ENCODE measurements at places on chromosomes 2 and 18.

GRCh38 chr2:56449449-56449860 is 265.7 kb downstream of the CCDC85A start:
- no peak for DNase-seq

DNA sequence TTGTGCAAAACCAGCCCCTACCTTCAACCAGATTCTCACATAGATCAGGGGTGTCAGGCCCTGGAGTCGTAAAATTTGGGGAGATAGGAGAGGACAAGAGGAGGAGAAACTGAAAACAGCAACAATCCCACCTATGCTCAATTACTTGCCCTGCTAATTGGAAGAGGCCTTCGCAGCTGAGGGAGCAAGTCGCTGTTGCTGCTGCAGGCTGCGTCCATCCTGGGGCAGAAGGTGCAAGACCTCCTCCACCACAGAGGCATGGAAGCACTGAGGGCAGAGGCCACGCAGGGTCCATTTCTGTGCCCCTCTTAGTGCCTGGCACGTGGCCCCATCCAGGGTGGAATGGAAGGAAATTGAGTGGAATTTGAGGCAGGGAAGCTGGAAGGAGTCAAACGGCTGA is 36.5 kb downstream of the CNGA3 start:
- DNase-seq, result no peak

DNA sequence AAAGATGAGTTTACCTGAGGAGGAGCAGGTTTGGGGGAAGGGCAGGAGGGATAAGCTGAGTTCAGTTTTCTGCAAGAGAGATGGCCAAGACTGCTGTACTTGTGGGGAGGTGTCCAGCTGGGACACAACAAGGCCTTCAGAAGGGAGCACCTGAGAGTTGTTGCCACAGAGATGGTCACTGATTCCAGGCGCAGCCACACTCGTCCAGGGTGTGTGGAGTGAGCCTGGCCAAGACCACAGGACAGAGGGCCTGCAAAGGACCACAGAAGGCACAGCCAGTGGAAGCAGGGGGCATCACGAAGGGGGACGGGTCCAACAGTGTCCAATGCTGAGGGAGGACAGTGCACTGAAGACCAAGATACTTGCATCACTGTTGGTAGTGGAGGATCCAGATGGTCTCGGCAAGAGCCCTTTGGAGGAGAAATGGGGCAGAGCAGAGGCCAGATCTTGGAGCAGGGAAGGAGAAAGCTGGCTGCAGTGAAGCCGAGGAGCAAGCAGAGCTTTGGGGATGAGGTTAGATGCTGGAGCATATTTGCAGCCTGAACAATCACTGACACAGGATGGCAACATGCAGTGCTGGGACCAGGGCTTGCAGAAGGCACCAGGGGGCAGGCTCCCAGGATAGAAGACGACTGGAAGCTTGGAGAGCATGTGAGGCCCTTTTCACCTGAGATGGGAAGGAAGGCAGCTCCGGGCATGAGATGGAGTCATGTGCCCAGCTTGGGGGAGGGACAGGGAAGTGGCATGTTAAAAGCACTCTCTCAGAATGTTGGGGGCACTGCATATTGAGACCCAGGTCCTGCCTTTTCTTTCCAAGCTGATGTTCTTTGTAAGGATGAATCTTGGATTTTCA is 214.0 kb downstream of the CYP26B1 start:
- peak; percentile 81 for DNase-seq

DNA sequence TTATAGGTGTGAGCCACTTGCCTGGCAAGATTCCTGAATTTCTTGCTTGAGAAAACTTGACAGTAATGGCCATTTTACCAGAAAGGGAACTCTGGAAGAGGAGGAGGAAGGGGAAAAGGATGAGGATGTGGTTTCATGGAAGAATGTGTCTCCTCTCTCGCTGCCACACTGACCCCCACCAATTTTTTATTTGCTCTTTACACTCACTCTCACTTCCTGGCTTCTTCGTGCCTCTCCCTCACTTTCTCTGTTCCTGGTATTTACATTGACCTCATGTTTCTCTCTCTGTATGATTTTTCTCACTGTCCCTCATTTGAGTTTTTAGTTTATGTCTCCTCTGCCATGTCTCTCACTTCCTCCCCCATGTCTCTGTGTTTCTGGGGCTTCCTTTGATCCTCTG is 134.5 kb upstream of the CAB39 start:
- no peak for DNase-seq

- no peak for DNase-seq
Measured at GRCh38 chr2:69020496-69021426, 7.8 kb downstream of the ANTXR1 start.

- no peak for DNase-seq
Measured at GRCh38 chr18:13932285-13933025, 17.1 kb upstream of the MC2R start.

DNA sequence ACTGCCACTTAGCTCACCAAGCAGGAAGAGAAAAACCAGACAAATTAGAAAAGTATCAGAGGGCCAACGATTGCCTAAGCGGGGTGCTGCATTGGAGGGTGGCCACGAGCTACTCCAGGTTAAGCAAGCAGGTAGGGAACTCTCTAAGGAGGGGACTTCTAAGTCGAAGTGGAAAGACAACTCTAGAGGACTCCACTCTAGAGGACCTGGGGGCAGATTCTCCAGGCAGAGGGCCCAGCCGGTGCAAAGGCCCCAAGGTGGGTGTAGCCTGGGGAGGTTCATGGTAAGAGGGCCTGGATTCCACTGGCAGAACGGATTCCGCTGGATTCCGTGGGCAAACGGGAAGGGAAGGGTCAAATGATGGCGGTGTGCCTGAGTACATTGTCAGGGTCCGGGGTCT is 12.7 kb downstream of the FBLN7 start:
- DNase-seq, result no peak

DNA sequence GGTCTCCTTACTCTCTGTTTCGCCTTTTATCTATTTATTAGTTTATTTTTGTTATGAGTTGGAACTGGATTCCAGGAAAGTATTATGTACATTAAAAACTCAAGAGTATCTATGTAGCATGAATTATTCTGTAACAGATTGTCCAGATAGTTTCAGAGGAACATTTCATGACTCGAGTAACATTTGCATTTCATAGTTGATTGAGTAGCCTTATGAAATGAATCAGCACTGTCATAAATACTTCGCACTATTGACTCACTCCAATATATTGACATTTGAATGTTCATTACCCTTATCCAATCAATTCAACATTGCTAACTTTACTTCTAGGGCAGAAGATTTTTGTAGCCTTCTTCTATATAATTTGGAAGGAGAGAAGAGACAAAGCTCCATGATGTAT is 11.3 kb upstream of the VRK2 start:
- no peak for DNase-seq

- DNase-seq, result no peak
Measured at GRCh38 chr18:22408059-22408458, 9.7 kb downstream of the CTAGE1 start.

GRCh38 chr2:192162392-192163042 is 32.2 kb downstream of the TMEFF2 start:
- peak; percentile 51 for DNase-seq

DNA sequence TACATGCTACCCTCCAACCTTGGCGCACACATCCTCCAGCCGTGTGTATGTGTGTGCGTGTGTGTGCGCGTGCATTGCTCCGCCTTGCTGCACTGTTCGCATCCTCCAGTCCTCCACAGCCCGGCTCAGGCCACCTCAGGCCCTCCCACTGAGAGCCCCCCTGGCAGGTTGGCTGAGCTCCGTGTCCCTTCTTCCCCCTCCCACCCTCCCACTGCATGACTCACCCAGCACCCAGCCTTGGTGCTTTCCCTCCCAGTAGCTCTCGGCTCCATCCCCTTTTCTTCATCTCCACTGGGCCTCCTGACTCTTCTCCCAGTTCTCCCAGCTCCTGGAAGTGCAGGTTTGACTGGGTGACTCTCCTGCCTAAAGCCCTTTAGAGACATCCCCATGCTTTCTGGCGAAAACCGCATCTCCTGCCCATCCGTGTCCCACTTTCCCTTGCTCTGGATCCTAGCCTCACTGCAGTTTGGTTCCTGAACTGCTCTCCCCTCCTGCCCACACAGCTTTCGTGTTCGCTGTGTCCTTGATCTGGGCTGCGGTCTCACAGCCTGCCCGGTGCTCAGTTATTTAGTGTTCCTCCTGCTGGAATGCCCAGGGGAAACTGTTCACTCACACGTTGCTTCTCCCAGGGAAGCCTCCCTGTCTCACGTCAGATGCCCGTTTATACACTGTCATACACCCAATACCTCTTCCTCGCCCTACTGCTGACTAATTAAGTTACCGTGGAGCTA is 4.9 kb downstream of the TMEM177 start:
- no peak for DNase-seq

GRCh38 chr2:43136011-43136799 is 90.2 kb downstream of the ZFP36L2 start:
- DNase-seq, result no peak

DNA sequence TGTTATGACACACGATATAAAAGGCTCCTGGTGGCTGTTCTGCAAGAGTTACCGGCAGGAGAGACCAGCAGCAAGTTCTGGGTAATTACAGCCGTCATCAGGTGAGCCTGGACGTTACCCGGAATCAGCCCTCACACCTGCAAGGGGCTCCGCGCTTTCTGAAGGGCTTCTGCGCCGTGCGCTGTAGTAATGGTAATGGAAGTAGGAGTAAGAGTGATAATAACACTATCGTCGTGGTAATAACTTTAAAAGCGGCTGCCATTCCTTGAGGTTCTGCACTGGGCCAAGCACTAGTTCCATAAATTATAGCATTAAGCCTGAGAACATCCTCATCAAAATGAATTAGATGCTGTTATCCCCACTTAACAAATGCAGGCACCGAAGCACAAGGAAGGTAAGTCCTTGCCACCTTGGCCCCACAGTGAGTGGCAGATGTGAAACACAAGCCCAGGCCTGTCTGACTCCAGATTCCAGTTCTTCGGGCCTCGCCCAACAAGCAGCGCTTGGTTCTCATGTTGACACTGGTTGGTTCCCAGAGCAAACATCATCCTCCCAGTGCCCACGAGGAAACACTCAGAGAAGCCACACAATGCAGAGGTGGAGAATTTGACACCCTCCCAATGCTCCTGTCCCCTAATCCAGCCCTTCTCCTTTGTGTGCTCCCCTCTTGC is 205.2 kb downstream of the EIPR1 start:
- no peak for DNase-seq

- no peak for DNase-seq
Measured at GRCh38 chr2:127101048-127101611, 5.8 kb downstream of the BIN1 start.

DNA sequence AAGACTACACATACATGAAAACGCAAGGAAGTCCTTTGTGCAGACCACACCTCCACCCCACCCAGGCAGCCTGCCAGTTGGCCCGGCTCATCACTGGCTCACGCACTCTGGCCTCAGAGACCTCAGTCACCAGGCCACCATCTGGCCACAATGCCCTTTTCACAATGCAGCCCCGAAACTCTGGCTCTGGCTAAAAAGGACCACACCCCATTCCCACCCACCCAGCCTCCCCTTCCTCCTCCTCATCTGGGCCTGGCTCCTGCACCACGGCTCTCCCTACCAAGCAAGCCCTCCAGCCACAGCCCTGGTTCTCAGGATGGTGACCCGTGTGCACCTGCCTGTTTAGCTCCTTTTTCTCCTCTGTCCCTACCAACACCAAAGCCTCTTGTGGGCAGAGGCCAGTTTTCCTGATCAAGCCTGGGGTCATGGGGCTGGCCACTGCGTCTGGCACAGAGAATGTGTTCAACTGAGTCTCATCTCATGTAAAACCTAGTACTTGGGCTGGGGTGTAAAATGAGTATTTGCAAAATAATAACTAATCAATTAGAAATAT is 7.4 kb downstream of the HDAC4 start:
- peak; percentile 61 for DNase-seq

GRCh38 chr2:83516503-83516902 is 942.6 kb downstream of the SUCLG1 start:
- no peak for DNase-seq

GRCh38 chr2:10043256-10043905 is at the start of gene KLF11:
Gene KLF11 (plus strand): TSS chr2:10043550. CDS start chr2:10043717, 167 bp downstream.
- peak; percentile 97 for DNase-seq

GRCh38 chr18:64592246-64592645 is 443.4 kb upstream of the LINC00305 start:
- DNase-seq, result no peak

- DNase-seq, result no peak
Measured at GRCh38 chr18:56431551-56431950, 206.8 kb downstream of the TXNL1 start.

GRCh38 chr18:50607378-50607926 is 47.6 kb downstream of the MAPK4 start:
- DNase-seq, result no peak

- DNase-seq, result peak; percentile 68
Measured at GRCh38 chr2:205474741-205475415, 207.4 kb upstream of the NRP2 start.

DNA sequence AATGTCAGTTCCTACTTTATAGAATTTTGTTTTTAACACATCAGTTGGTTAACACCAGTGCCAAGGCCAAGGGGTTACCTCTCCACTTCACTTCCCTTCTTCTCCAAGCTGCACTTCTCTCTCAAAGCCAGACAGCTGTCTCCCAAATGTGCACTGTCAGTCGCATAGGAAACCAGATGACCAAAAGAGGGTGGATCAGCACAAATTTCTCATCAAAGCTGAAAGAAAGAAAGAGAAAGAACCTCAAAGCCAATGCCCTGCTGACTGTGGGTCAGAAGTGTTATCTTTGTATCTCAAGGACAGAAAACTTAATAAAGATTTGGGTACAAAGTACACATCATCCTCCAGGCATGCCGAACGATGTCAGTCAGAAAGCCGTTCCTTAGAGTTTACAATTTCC is 32.2 kb downstream of the SPATS2L start:
- no peak for DNase-seq

- DNase-seq, result no peak
Measured at GRCh38 chr2:117071556-117072102, 742.9 kb upstream of the DDX18 start.

GRCh38 chr2:54329482-54330161 is 73.6 kb upstream of the TSPYL6 start:
- no peak for DNase-seq

DNA sequence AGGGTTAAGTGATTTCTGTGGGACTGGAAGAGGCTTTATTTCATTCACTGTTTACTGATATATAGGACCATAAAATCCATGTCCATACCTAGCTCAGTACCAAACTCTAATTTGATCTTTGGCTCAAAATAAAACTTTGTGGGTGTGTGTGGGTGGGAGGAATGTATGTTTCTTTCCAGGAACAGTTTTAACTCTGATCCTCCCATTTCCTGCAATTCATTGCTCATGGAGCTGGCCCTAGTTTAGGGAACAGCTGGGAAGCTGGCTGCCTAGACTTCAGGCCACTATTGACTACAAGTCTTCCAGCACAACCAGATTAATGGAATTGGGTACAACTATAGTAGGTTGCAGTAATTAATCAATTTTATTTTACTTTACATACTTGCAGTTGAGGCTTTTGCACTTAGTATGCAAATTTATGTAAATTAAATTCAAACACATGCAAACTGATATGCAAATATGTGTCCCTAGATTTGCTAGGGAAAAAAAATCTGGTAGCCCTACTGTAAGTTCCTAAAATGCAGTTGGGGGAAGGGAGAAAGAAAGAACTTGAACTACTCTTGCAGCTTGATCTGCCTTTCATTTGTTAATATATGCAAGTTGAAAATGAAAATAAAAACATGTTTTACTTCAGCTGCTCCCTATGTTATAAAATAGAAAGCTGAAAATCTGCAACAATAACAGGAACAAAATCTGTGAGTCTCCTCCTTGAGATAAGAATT is 1070.3 kb upstream of the CELF4 start:
- no peak for DNase-seq

GRCh38 chr2:143717053-143717452 is 587.8 kb downstream of the ARHGAP15 start:
- DNase-seq, result peak; percentile 43
